Hematopoietic multipotent progenitor cell treated with erythropoietin and hydrocortisone succinate and interleukin-3 and kit ligand, for 8 days (in vitro differentiated cells): ENCODE measurements at places on chromosomes 5 and 9.

DNA sequence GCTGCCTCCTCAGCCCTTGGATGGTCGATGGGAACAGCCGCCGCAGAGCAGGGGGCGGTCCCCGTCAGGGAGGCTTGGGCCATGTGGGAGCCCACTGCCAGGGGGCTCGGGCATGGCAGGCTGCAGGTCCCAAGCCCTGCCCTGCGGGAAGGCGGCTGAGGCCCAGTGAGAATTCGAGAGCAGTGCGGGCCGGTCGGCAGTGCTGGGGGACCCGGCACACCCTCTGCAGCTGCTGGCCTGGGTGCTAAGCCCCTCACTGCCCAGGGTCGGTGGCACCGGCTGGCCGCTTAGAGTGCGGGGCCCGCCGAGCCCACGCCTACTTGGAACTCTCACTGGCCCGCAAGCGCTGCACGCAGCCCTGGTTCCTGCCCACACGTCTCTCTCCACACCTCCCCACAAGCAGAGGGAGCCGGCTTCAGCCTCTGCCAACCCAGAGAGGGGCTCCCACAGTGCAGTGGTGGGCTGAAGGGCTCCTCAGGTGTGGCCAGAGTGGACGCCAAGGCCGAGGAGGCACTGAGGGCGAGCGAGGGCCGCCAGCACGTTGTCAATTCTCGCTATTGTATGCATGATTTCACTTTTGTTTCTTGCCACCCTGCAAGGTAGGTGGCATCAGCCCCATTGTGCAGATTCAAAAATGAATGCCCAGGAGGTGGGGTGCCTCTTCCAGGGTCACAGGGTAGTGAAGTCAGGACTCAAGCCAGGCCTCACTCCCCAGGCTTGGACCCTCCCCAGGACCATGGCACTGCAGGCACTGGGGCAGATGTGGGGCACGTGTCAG lies 48.6 kb downstream of the COL15A1 start:
- DNase-seq = no peak

- DNase-seq = no peak
Observed at GRCh38 chr5:160375701-160376100, 5.3 kb upstream of the C1QTNF2 start.

- DNase-seq = no peak
Observed at GRCh38 chr5:128380337-128380736, 157.7 kb downstream of the FBN2 start.

- no peak for DNase-seq
Observed at GRCh38 chr5:151041577-151042268, 21.3 kb downstream of the GPX3 start.

- no peak for DNase-seq
Observed at GRCh38 chr9:77284616-77285015, 107.3 kb downstream of the VPS13A start.

DNA sequence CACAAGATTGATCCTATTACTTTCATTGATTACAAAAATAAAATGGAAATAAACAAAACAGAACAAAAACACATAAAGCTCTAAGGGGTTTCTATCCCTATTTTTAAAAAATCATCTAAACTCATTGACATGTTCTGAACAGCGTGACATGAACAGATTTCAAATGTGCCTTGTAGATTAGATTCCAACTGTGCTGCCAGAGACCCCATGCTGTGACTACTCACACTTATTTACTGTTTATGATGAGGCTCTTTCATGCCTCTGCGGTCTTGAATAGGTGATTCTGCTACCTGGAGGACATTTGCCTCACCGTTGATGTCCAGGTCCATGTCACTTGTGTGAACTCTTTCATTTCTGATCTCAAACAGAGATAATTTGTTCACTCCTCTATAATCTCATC lies 990.2 kb downstream of the CDH12 start:
- DNase-seq = no peak
